ENCODE measurements at places on chromosomes 5 and 9. TPM values are rescaled to one million over a fixed set of nuclear protein-coding genes. Genes with fewer than 3 reads are reported as not detected.

- DNase-seq: no peak
Measured at GRCh38 chr5:83752700-83753099, 32.0 kb upstream of the HAPLN1 start.

GRCh38 chr5:132813599-132814502, 749 bp downstream of the SOWAHA start:
- no peak for DNase-seq

- DNase-seq: peak; percentile 88
Measured at GRCh38 chr5:107542428-107542827, 128.3 kb downstream of the EFNA5 start.

DNA sequence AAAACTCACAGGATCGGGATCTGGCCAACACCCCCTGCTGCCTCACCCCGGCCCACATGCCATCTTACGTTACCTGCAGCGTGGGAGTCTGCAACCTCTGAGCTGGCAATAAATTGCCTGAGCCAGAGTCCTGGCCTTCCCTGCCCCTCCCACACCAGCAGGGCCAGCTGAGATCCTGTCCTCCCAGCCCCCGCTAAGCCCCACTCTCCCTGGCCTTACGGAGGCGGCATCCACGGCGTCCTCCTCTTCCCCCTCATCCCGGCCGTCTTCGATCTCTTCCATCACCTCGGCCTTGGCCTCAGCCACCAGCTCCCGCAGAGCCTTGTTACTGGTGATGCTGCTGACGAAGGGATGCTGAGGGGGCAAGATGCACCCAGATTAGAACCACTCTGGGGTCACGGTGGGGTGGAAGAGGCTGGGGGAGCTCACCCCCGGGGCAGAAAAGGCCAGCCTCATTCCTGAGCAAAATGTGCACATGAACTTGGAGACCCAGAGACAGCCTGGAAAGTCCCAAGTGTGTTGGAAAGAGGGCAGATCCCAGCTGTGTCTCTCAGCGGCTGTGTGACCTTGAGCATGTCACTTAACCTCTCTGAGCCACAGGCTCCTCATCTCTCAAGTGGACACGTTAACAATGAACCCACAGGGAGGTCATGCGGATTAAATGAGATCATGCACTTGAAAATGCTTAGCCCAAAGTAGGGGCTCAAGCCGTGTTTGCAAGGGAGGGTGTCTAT, 89.9 kb upstream of the FBXW11 start:
- DNase-seq: no peak

GRCh38 chr9:17005056-17005823, 129.6 kb upstream of the CNTLN start:
- peak; percentile 81 for DNase-seq

GRCh38 chr5:149141224-149141956, at the start of gene ABLIM3:
Gene ABLIM3, plus strand, starts transcription at chr5:149141493. Its CDS starts 603 bp downstream, at chr5:149142096.
- peak; percentile 91 for DNase-seq

- DNase-seq: peak; percentile 74
Measured at GRCh38 chr9:124771867-124772679, 962 bp upstream of the NR6A1 start.

GRCh38 chr5:96387616-96388015, 45.4 kb downstream of the PCSK1 start:
- DNase-seq: no peak

DNA sequence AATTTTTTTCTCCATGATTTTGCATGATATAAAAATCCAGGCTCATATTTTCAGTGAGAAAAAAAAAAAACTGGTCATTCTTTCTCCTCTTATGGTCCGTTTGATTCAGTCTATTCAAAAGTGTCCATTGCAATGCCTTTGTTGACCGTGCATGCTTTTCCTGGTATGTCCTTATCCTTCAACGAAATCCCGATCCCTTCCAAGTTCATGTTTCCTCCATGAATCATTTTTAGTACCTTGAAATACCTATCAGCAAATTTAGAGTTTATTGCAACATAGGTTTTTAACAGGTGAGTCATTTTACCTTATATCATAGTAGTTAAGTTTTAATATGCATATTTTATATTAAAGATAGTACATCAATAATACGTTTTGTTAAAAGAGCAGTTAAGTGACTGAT, 773.8 kb upstream of the CHD1 start:
- DNase-seq: no peak

- DNase-seq: no peak
Measured at GRCh38 chr5:18999478-18999877, 988.5 kb downstream of the CDH18 start.

DNA sequence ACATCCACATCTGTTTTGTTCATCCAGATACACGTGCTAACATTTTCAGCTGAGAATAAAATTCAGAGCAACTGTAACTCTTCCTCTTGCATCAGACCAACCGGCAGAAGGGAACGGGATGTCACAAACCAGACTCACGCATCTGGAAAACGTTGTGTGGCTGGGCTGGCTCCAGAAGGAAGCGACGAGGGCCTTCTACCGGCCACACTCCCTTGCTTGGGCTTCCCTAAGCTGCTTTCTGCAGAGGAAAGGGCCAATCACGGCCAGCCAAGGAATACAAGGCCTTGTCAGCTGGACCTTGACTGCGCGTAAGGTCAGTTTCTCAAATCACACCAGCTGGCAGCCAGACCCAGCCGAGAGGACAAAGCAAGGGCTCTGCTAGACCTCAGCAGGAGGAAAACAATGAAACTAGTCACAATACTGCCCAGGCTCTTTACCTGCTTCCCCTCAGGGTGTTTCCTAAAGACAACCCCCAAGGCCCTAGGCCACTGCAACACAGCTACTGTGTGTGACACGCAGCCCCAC, 106.1 kb downstream of the THBS4 start:
- DNase-seq: peak; percentile 89

DNA sequence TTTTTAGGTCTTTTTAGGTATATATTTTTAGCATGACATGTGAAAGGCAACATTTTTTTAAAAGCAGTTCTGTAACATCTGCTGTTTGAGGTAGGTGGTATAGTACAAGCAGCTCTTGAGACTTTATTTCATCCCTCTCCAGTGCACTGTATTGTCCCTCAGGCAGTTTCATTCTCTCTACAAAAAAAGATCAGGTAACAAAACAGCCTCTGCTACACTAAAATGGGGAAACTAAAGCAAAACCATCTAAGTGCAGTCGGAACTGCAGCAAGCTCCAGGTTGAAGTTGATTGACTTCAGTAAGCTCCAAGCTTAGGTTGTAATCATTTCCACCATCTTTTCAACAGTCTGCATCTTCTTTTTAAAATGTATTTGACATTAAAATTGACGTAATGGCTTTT, 195.6 kb downstream of the DEPDC1B start:
- DNase-seq: no peak

GRCh38 chr5:1285883-1286291, 9.0 kb downstream of the TERT start:
- no peak for DNase-seq

- no peak for DNase-seq
Measured at GRCh38 chr5:67082941-67083340, 113.7 kb downstream of the CD180 start.

DNA sequence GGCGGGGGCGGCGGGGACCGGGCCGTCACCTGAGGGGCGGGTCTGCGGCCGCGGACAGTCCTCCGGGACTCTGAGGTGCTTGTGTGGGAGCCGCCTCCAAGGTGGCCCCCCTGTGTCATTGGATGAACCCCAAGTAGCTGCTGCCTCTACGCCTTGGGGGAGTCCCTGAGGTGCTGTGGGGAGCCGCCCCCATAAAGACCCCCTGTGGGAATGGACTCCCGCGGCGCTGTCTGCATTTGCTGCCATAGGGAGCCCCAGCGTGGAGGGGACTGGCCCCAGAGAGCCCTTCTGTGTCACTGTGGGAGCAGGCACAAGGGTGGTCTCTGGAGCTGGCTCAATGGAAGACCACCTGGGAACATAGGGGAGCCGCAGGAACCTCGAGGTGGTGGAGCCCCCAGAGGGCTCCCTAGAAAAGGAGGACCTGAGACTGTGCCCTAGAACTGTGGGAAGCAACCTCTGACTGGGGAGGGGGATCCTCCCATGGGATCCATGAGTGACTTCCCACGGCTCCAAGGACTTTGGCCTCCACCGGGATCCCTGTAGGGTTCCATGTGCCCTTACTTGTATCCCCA, 412 bp downstream of the PHF24 start:
- DNase-seq: no peak

LCN9 gene
- polyA plus RNA-seq: not detected

ADGRV1 gene
- 0.05 TPM for polyA plus RNA-seq

RPS14 gene
- 1,870 TPM for polyA plus RNA-seq

CEL gene
- 2.8 TPM for polyA plus RNA-seq

All from right cardiac atrium (tissue), 5 donors.